Hepatocyte (in vitro differentiated cells): ENCODE measurements at places on chromosomes 16 and 17. TPM values are rescaled to one million over a fixed set of nuclear protein-coding genes. Genes with fewer than 3 reads are reported as not detected.

Gene TIMP2
- 20.9 and 23.3 TPM in 2 replicates for polyA plus RNA-seq

Gene CACNG5
- not detected in 2 replicates for polyA plus RNA-seq

DNA sequence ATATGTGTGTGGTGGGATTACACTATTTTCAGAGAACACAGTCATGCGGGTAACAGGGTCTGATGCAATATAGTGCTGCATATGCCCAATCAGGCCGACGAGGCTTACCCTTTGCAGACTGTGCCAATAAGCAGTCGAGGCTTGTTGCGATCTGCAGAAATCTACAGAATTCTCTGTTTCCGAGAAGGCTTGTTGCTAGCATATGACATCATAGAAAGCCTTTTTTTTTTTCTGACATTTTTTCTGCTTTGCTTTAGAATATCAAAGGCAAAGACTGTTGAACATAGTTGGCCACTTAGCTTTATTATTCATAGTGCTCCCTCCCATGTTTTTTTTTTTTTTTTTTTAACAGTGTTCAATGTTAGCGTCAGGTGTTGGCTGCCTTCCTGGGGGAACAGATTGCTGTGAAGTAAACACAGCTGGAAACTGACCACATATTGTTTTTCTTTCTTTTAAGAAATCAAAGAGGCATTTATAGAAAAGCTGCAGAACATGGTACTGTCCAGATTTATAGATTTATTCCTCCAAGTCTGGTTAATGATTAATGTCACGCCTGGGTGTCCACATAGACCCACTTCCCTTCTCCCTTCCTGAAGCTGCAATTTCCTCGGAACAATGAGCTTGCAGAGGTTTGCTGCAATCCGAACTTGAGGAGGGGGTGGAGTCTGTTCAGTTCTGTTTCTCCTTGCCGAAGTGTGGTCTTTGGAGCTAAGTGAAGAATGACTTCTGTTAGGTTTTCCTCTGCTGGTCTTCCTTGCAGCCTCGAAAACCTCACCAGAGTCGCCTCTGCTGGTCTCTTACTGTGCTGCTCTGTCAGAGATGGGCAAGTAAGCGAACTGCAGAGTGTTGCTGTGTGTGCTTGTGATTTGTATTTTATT is 87.3 kb downstream of the MAP2K6 start:
- peak; percentile 64 for DNase-seq

DNA sequence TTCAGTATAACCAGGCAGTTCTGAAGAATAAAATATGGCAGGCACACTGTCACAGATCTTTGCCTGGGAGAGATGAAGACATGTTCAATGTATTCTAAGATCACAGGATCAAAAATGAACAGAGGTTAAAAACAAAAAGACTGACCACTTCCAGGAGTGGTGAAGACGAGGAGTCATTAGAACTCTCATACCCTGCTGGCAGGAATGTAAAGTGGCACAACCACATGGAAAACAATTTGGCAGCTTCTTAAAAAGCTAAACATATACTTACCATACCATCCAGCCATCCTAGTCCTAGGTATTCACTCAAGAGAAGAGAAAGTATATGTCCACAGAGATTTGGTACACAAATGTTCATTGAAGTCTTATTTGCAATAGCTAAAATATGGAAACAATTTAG is 406.3 kb downstream of the NPIPA8 start:
- no peak for DNase-seq

GRCh38 chr17:69271023-69271422 is 42.4 kb upstream of the ABCA10 start:
- DNase-seq: no peak

Gene CDH15
- polyA plus RNA-seq: 0.12 and 0.47 TPM in 2 replicates

Gene FBXO39
- polyA plus RNA-seq: 0.28 TPM in 1 of 2 replicates, not detected in the other

Gene CREBBP
- polyA plus RNA-seq: 31.5 and 32.7 TPM in 2 replicates

Gene GGA3
- polyA plus RNA-seq: 20.2 and 26.0 TPM in 2 replicates

Gene ATP2C2
- 6.8 and 7.2 TPM in 2 replicates for polyA plus RNA-seq

GRCh38 chr16:84109598-84110335 is 7.0 kb downstream of the MBTPS1 start:
- no peak for DNase-seq

DNA sequence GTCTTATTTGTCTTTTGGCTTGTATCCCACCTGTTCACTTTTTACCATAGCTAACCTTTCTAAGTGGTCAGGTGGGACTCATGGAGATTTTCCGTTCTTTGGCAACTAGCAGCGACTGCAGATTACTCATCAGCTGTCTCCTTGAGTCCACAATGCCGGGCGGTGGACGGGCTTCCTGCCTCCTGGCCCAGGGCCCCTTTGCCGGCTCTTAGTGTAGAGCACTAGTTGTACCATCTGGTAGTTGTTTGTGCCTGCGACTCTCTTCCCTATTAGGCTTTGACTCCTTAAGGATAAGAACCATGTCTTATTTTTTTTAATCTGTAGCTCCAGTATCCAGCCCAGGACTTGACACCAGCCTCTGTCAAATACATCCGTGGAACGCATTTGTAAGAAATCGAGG is 399.9 kb downstream of the WWOX start:
- no peak for DNase-seq

GRCh38 chr17:78114831-78115723 is 13.5 kb downstream of the TMC6 start:
- no peak for DNase-seq

GRCh38 chr16:81469710-81470535 is 25.3 kb downstream of the CMIP start:
- DNase-seq: no peak

Gene SPATA20
- polyA plus RNA-seq: 108 and 114 TPM in 2 replicates

DNA sequence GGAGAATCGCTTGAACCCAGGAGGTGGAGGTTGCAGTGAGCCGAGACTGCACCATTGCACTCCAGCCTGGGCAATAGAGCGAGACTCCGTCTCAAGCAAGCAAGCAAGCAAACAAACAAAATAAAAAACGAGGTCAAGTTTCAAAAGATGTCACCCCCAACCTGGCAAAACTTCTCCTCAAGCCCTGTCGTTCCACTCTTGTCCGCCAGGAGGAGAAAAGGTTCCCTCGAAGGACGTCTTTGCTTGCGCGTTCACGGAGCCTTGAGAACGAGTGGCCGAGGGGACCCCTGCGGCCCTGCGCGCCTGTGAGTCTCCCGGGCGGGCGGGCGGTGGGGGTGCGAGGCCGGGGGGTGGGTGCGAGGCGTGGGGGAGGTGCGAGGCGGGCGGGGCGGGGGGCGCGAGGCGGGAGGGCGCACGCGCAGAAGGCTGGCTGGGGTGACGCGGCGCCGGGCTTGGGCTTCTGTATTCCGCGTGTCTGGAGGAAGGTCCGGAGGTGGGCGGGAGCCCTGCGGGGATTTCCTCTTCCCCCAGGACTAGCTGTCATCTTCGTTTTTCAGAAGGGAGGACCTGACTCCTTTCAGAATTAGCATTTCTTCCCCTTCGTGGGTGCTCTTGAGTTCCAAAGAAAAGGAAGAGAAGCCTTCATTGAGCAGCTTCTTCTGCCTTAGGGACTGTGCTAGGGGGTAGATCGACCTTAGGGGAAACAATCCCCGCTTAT is 3.7 kb downstream of the SLC52A1 start:
- DNase-seq: peak; percentile 91

- no peak for DNase-seq
These were observed 15.1 kb upstream of the BAIAP2 start for GRCh38 chr17:81019563-81020442.

Gene AGRP
- 0.93 and 2.3 TPM in 2 replicates for polyA plus RNA-seq

DNA sequence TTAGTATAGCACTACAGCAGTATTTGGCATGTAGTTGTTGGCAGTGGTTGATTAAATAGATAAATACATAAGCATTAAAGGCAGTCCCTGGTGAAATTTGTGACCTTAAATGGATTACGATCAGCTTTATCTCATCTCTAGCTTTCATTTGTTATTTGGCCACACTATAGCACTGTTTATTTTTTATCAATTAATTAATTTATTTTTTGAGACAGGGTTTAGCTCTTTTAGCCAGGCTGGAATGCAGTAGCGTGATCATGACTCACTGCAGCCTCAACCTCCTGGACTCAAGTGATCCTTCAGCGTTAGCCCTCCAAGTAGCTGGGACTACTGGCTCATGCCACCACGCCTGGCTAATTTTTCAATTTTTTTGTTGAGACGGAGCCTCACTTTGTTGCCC is 18.7 kb upstream of the ARHGAP17 start:
- DNase-seq: no peak
